ENCODE measurements at places on chromosomes 4 and X.

DNA sequence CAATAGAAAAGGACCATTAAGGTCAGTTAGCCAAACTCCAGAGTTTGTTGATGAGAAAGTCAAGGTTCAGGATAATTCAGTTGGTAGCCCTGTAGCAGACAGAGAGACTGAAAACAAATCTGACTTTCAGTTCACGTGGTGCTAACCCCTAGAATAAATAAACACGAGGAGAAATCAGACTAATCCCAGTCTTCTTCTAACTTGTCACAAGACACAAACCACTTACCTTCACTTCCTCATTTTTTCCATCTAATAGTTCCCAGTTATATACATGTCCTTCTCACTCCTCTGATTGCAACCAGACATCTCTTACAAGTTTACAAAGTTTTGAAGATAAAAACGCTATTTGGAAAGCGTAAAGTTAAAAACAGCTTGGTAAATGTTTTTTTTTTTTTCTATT, 7.7 kb downstream of the TLR7 start:
- no peak for DNase-seq

GRCh38 chr4:20995610-20996009, 295.4 kb downstream of the PACRGL start:
- DNase-seq: no peak

GRCh38 chr4:47367761-47368160, 95.7 kb downstream of the COMMD8 start:
- DNase-seq: no peak

DNA sequence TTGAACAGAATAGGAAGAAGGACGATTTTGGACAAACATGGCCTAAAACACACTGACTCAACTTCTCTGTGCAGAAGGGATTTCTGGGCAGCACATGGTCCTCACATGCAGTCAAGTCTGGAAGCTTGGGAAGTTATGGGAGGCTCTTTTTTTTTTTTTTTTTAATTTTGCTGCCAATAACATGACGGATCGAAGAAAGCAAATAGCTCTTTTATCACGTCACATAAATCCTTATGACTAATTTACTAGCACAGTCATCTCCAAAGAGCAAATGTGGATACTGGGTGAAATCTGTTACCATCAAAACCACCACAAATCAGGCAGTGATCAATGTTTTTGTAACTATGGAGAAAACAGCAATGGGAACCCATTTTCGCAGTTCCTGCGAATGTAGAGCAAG, 193.3 kb upstream of the FAM9B start:
- DNase-seq: no peak

- no peak for DNase-seq
Observed at GRCh38 chr4:81898862-81899504, 427.3 kb upstream of the RASGEF1B start.

DNA sequence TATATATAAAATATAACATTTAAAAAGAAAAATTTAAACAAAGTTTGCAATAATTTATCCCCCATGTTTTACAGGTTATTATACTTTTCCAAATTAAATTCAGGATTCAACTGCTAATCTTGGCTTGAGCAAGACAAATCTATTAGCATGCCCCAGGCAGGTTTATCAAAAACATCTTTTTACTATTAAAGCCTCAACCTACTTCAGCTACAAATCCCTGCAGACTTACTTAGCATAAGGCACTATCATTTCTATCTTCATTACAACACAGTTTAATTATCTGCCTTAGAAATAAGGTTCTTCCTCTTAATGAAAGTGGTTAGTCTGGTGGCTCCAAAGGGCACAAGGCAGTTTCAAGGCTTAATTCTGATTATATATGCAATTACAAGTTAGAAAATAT, 477.6 kb downstream of the PACRGL start:
- no peak for DNase-seq

DNA sequence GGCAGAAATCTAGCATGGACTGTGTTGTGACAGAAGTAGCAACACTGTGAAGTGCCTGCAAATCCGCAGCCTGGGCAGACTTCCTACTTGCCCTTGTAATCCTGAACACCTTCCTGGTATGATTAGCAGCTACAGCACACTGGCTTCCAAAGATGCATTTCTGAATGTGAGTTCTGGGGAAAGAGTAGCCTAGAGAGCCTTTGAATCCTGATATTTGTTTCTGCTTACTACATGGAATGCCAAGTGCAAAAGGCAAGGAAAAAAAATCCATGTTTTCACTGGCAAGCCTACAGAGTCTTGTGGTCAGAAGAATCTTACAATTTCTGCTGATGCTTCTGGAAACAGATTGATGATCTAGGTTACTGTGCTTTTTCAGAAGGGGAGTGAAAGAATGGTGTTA, 223.7 kb downstream of the COL25A1 start:
- no peak for DNase-seq

DNA sequence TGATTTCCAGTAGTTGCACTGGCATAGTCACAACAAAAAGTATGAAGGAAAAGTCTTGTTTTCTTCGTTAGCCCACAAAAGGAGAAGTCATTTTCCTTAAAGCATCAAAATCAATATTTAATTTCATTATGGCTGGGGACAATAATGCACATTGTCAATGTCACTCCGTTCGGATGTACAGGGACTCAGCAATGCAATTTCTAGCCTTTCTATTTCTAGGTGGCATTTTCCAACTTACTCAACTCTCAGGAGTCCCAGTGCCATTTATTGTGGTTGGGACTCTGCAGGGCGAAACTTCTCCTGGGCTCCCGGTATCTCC, 99.6 kb downstream of the CEP135 start:
- DNase-seq: no peak

DNA sequence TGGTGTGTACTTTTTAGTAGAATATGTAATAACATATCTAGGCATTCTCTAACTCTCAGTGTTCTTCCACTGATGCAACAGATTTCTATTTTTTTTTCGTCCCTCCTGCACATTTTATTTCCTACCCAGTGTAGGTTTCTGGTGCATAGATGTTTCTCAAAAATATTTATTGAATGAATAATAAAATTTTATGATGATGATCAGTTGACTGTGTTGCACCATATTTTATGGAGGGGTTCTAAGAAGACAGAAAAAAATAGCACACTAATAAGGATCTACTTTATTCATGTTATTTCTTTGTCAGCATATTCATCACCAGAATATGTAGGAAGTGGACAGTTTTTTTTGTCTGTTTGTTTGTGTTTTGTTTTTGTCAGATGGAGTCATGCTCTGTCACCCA, 2529.3 kb downstream of the ARAP2 start:
- no peak for DNase-seq

- DNase-seq: no peak
Observed at GRCh38 chr4:148448141-148448540, 5.9 kb upstream of the NR3C2 start.

- no peak for DNase-seq
Observed at GRCh38 chrX:46169808-46170207, 375.4 kb downstream of the ZNF674 start.

- DNase-seq: no peak
Observed at GRCh38 chr4:7416745-7417432, 17.8 kb downstream of the PSAPL1 start.

- DNase-seq: no peak
Observed at GRCh38 chr4:84938316-84938715, 28.2 kb downstream of the WDFY3 start.

GRCh38 chrX:153874085-153874365, 11.9 kb downstream of the L1CAM start:
- no peak for DNase-seq

DNA sequence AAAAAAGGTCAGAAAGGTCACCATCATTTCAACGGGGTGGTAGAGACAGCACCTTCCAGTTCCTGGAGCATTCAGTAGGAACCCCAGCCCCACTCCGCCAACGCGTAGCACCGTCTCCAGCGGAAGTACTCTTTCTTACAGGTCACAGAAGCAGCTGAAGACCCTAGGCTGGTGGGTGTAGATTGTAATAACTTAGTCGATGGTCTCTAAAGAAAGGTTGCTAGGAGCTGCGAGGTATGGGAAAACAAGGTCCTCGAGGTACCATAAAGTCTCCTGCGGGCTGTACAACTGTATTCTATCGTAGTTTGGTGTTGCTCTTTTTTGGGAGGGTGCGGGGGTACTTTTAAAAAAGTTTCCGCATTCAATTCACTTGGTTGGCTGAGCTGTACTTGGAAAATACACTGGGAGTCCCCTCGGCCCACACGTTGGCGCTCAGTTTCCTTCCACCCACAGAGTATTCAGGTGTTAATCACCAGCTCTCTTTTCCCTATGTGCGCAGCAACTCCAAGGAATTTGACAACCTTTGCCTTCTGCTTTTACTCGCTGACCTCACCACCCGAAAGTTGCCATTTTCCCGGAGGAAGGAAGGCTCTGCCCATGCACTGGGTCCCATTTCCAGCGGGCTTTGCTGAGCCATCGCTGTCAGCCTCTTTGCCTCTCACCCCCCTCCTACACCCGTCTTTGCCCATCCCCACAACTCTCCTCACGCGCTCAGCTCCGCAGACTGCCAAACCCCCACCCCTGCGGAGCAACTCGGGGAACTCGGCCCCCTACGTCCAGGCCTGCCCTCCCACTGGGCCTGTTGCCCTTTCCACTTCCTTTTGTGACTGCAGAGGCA, 4.8 kb upstream of the SOX3 start:
- no peak for DNase-seq

DNA sequence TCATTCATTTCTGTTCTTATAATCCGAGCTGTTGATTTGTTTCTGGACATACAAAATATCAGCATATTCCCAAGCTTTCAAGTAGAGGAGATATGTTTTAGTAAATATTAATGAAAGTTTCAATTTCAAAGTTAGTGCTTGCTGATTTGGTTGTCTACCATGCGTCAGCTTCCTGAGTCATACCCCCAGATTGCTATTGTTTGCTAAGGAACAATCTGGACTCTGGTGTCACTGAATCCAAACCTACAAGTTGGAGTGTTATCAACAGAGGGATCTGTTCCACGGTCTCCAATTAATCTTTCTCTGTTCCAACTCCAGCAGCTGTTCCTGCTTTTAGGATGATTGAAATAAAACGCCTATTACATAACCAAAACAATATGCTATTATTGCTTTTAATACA, 96.1 kb upstream of the FAM9A start:
- no peak for DNase-seq

GRCh38 chr4:119632216-119632615, 3.6 kb upstream of the PDE5A start:
- DNase-seq: no peak

GRCh38 chr4:124167602-124168001, 544.9 kb downstream of the ANKRD50 start:
- no peak for DNase-seq

DNA sequence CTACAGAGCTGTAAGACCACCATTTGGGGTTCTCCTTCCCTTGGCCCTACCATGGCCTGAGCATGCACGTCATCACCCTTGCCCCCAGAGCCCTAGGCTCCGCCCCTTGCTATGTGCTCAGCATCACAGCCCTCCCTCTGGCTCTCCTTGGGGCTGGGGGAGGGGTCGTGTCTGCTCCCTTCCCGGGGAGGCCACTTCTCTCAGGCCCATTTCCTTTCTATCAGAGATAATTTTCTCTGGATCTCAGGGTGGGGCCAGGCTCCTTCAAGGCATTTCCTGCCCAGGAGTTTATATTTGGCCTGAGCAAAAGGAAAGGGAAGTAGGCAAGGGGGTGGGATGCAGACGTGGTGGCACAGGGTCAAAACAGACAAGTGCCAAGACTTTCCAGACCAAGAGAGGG, 55.9 kb downstream of the STARD8 start:
- no peak for DNase-seq

DNA sequence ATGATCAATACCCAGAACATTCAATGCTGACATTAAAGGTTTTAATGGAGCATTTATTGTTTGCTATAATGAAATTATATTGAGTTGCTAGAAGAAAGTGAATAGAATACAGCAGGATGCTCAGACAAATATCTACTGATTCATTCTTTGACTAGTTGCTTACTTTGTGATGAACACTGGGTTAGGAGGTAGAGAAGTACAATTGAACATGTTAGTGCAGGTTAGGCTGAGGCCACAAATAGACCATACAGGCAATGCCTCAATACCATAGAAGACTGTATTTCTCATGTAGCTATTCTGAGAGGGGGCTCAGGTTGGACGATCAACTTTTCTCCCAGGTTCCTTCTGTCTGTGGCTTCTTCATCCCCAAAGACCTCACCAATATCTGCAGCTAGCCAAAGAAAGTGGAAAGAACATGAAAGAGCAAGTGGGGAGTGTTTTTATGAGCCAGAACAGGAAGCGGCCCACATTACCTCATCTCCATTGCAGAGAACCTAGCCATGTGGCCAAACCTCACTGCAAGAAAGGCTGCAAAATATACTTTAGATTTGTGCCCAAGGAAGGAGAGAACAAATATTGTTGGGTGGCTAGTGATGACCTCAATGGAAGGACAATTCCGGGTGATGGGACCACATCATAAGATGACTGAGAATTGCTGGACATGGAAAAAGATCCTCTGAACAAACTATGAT, 180.3 kb upstream of the GATB start:
- no peak for DNase-seq

DNA sequence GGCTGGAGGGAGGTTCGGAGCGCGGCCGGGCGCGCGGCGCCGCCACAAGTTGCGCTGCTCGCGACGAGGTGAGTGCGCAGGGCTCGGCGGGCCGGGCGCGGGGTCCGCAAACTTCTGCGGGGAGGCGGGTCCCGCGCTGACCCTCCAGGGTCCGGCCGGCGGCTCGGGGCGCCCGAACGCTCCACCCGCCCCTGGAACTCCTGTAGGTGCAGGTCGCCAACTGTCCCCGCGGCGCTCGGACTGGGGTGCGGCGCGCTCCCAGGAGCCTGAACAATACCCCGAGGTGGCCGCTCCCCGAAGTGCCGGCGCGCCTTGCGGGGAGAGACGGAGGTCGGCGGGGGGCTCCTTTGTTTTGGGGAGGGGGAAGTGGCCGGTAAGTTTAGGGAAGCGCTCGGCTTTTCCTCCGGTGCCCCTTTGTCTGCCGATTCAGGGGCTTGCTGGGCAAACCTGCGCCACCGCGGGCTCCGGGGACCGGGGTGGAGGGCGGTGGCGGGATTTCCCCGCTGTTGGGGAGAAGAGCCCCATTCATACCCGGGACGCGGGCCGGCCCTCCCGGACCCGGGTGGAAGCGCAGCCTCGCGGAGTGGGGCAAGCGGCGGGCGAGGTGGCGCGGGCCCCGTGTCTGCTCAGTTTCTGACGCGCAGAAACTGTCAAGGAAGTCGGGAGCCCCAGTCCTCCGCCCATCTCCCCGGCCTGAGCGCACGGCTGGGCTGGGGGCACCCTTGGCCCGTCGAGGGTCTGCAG, 694 bp downstream of the TBL1X start:
- no peak for DNase-seq

- no peak for DNase-seq
Observed at GRCh38 chr4:111639120-111639690, 506.0 kb upstream of the FAM241A start.

- no peak for DNase-seq
Observed at GRCh38 chr4:21893136-21893535, 55.4 kb downstream of the KCNIP4 start.

DNA sequence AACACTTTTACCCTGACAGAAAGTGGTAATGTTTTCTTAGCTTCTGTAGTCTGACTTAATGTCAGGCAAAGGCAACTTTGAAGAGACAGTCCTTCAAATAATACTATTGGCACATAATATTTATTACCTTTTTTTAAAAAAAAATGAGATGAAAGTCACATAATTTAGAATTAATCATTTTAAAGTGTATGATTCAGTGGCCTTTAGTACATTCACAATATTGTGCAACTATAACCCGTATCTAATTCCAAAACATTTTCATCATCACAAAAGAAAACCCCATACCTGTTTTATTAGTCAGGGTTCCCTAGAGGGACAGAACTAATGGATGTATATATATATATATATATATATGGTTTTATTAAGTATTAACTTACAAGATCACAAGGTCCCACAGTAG, 94.8 kb upstream of the TEX13A start:
- no peak for DNase-seq

All from stimulated activated CD8-positive, alpha-beta memory T cell treated with anti-CD3 and anti-CD28 coated beads, Interleukin-7, amount 100 ng/mL, for 4 hours (primary cell).